Aorta (tissue), 5 donors: ENCODE measurements at places on chromosomes 4 and X. TPM values are rescaled to one million over a fixed set of nuclear protein-coding genes. Genes with fewer than 3 reads are reported as not detected.

DNA sequence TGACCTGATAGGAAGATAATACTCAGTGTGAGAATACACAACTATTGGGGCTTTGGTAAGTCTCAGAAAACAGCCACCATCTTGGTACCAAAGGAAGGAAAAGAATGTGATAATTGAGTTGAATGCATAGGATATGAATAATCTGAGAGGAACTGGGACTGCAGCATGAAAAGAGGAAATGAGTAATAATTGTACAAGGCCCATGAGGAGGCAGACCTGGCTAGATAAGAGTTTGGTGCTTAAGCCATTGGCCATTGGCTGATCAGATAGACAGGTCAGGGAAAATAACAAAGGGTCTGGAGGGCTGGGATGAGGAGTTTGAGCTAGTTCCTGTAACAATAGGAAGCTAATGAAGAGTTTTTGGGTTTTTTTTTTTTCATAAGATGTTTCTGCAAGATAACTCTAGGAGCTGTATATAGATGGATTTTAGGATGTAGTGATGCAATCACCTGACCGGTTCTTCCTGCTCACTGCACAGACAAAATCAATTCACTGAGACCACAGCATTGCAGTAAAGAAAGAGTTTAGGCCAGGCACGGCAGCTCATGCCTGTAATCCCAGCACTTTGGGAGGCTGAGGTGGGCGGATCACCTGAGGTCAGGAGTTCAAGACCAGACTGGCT, 5.3 kb upstream of the TRMT2B start:
- H3K36me3 ChIP-seq, result no peaks in the 10 kb centered on the region
- H3K4me1 ChIP-seq, result no peaks in the 10 kb centered on the region
- H3K27me3 ChIP-seq, result no peaks in the 10 kb centered on the region
- DNase-seq, result no peak

DNA sequence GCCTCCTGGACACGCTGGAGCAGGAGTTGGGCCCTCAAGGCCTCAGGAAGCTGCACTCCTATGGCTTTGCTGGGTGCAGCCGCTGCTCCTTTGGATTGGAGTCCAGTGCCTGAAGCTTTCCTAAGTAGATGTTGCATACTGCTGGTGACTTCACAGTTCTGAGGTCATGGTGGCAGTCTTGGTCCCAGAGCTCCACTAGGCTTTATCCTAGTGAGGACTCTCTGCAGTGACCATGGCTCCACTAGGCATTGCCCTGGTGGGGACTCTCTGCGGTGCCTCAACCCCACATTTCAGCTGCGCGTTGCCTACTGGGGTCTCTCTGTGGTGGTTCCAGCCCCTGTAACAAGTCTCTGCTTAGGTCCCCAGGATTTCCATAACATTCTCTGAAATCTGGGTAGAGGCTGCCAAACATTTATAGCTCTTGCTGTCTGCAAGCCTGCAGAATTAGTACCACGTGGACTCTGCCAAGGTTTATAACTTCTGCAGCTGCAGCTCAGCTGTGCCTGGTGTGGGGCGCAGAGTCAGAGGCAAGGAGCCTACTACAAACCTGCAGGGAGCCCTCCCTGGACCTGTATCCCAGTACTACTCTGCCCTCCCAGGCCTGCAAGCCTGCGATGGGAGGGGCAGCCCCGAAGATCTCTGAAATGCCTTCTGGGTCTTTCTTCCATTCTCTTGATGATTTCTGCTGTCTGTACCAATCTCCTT, 46.0 kb upstream of the NFKB1 start:
- H3K36me3 ChIP-seq, result no peaks in the 10 kb centered on the region
- no peaks in the 10 kb centered on the region for H3K4me1 ChIP-seq
- no peak overlapping the region for H3K4me3 ChIP-seq
- H3K27me3 ChIP-seq, result no peaks in the 10 kb centered on the region
- no peak for DNase-seq

- no peak overlapping the region for H3K4me3 ChIP-seq
- H3K27ac ChIP-seq, result no peak overlapping the region
- H3K36me3 ChIP-seq, result no peaks in the 10 kb centered on the region
- no peaks in the 10 kb centered on the region for H3K4me1 ChIP-seq
These were observed 1206.1 kb downstream of the ARAP2 start for GRCh38 chr4:35038079-35038805.

DNA sequence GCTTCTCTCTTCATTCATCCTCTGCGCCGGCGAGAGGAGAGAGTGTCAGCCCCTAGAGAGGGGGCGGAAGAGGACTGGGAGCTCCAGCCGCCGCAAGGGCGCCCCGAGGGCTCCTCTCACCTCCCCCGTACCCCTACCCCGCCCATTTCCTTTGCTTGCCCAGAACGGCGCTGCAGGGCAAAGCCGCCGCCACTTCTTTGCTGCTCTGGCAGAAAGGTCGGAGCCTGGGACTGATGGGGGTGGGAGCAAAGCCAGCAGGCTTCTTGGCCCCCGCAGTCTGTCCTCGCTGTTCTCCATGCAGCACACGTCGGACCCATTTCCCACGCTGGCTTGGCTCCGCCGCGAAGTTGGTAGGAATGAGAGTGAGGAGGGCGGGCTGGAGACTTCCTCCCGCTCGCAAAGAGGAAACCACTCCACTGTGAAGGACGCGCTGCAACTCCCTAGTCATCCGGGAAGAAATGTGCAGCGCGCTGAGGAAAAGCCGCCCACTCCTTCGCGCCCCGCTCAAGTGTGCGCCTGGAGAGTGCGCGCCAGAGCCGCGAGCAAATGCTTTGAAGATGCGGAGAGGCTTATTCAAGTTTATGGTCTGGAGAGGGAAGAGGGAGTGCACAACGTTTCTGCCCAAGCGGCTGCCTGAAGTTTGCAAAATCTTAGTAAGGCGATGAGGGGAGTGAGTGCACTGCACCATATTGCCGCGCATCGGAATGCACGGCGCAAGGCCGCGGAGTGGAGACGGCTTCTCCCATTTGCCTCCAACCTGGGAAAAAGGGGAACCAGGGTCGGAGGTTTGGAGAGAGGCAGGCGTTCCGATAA, 2.8 kb upstream of the PCDH7 start:
- H3K27me3 ChIP-seq, result no peaks in the 10 kb centered on the region

DNA sequence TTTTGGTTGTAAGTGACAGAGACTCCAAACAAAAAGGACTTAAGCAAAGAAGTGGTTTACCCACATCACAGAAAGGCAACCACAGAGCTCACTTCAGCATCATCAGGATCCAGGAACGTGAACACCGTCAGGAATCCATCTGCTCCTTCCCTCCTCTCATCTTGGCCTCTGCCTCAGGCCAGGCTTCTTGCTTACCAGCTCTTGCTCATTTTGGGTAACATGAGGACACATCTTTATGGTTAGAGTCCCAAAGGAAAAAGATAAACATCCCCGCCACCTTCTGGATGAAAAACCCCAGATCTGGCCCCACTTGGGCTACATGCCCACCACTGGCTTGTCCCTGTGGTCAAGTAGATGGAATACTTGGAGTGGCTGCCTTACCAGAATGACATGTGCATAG, 176.8 kb upstream of the RPL34 start:
- DNase-seq, result no peak
- H3K36me3 ChIP-seq, result no peaks in the 10 kb centered on the region
- H3K4me3 ChIP-seq, result no peak overlapping the region
- H3K4me1 ChIP-seq, result no peaks in the 10 kb centered on the region
- no peak overlapping the region for H3K27ac ChIP-seq

DNA sequence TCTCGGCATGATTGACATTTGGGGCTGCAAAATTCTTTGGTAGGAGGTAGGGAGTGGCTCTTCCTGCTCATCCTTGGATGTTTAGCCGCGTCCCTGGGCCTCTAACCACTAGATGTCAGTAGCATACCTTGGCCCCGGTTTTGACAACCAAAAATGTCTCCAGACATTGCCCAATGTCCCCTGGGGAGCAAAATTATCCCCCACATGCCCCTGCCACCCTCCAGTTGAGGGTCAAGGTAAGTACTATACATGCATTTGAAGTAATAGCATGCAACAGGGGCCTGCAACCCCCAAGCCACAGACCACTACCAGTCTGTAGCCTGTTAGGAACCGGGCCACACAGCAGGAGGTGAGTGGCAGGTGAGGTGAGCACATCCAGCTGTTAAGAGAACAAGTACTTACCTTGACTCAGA, 17.6 kb upstream of the KIAA1210 start:
- no peak overlapping the region for H3K4me3 ChIP-seq
- no peaks in the 10 kb centered on the region for H3K27me3 ChIP-seq
- no peak for DNase-seq
- H3K4me1 ChIP-seq, result no peaks in the 10 kb centered on the region
- H3K27ac ChIP-seq, result no peak overlapping the region

DNA sequence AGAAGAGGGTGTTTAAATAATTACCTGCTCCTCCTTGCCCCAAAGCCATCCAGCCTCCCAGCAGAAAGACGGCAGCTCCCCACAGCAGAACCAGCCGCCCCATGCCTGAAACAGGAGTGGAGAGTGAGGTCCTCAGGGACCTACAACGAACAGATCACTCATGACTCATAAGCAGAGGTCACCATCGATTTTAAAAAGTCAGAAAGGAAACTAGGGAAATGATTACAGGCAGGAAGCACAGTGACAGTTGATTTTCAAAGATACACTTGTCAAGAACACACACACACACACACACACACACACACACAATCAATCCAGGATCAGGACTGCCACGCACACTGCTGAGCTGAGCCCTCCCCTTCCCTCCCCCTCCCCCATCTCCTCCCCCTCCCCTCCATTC, at the start of gene CRLF2:
CRLF2 (minus strand) TSS at position 118 of the 400 bp plus-strand sequence; CDS start at position 103, 15 bp downstream.
- no peak within 1 kb of the TSS for H3K27ac ChIP-seq
- H3K4me3 ChIP-seq, result no peak within 1 kb of the TSS
- no peaks in the 10 kb centered on the region for H3K4me1 ChIP-seq
- no peak for DNase-seq

- no peaks in the 10 kb centered on the region for H3K4me1 ChIP-seq
- no peak for DNase-seq
- no peak overlapping the region for H3K27ac ChIP-seq
These were observed 122.1 kb downstream of the ANKRD50 start for GRCh38 chr4:124590480-124590879.

- H3K27me3 ChIP-seq, result no peaks in the 10 kb centered on the region
- no peaks in the 10 kb centered on the region for H3K4me1 ChIP-seq
- H3K4me3 ChIP-seq, result no peak overlapping the region
These were observed 175.7 kb upstream of the TBC1D9 start for GRCh38 chr4:140931911-140932310.

DNA sequence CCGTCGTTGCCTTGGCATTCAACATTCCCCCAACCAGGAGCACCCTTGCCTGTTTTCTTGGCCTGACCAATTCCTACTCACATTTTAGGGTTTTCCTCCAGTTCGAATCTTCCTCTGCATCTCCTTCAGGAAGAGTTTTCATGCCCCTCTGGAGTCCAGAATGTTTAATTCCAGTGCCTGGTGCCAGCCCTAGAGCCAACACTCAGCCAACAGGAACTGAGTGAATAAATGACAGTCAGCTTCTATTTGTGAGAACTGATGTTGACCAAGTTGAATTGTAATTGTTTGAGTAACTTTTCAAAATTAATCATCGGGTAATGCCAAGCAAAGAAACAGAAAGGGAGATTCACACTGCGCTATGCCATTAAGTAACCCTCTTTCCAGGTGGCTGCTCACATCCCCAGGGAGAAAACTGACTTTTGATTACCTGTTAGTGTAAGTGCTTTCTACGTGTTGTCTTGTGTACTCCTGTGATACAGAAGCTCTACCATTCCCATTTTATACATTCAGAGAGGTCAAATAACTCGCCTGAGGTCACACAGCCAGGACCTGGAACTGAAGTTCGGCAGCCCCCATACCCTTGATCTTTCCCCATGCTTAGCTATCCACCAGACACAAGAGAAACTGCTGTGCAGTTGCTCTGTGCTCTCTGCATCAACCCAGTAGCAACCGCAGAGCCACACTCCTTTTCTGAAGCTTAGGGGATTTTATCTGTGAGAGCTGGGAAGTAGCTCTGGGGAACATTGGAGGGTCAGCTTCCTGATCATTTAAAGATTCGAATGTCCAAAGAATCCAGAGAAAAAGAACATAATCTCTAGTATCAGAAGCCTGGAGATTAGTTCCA, 19.0 kb upstream of the SLC2A9 start:
- no peak overlapping the region for H3K27ac ChIP-seq
- no peak for DNase-seq
- no peaks in the 10 kb centered on the region for H3K27me3 ChIP-seq

DNA sequence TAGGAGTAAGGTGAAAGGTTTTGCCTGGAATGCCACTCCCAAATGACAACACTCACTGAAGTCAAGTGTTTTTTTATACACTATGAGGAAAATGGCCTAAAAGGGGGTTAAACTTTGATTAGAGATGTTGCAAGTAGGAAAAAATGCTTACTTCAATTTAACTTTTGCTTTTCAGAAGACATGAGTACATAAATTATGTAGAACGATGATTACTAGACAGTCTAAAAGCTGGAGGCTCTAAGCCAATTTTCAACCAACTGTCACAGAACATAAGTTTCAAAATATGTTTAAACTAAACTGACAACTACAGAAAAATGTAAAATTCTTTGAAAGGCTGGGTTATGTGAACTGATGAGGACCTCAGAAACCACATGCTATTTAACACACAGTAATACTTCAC, 83.4 kb downstream of the SHISA3 start:
- DNase-seq, result no peak
- peaks cover 2% of the 10 kb centered on the region for H3K36me3 ChIP-seq
- H3K27ac ChIP-seq, result no peak overlapping the region
- no peaks in the 10 kb centered on the region for H3K4me1 ChIP-seq
- no peaks in the 10 kb centered on the region for H3K27me3 ChIP-seq
- H3K4me3 ChIP-seq, result no peak overlapping the region

- no peak overlapping the region for H3K4me3 ChIP-seq
- no peaks in the 10 kb centered on the region for H3K27me3 ChIP-seq
- no peaks in the 10 kb centered on the region for H3K4me1 ChIP-seq
- peaks cover 3% of the 10 kb centered on the region for H3K36me3 ChIP-seq
These were observed 14.5 kb downstream of the HMGB2 start for GRCh38 chr4:173319696-173320095.

DNA sequence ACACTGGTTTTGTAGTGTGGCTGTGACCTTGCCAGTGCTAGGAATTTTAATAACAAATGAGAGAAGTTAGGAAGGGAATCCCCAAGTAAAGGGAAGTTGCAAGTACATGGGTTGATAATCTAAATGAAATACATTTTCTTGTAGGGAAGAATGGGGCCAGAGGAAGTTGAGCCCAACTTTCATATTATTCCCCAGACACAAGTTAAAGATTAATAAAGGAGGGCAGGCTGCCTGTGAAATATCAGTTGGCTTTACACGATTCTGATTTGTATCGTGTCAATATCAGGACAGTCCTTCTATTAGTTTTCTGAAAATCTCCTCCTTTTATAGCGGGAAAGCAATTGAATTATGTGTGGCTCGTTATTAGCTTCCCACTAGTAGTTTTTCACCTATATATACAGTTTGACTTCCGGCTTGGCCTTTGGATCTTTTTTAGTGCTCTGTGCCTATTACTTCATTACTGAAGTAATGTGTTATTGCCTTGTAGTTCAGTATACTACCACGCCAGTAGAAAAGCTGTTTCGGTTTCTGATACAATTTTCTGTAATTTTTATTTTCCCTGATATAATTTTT, 1.7 kb downstream of the PDLIM5 start:
- peaks cover 2% of the 10 kb centered on the region for H3K36me3 ChIP-seq
- DNase-seq, result no peak

Gene OPRPN
- not detected for polyA plus RNA-seq

Gene SMR3B
- not detected for polyA plus RNA-seq

Gene PLP1
- polyA plus RNA-seq, result 0.50 TPM
